Natural killer cell treated with Interleukin-12 subunit alpha and Interleukin-12 subunit beta and Interleukin-15 and Interleukin-18, amount 100 ng/mL, for 72 hours (primary cell): ENCODE measurements at places on chromosomes 5 and 9. TPM values are rescaled to one million over a fixed set of nuclear protein-coding genes. Genes with fewer than 3 reads are reported as not detected.

C5orf52 gene
- total RNA-seq: not detected

ANKRD55 gene
- not detected for total RNA-seq

NRARP gene
- 2.6 TPM for total RNA-seq

PDE6A gene
- total RNA-seq: not detected

DNLZ gene
- total RNA-seq: 30.0 TPM

CDC14B gene
- 0.45 TPM for total RNA-seq

EQTN gene
- total RNA-seq: not detected

BAAT gene
- total RNA-seq: 0.07 TPM

TGFBI gene
- total RNA-seq: not detected

DNA sequence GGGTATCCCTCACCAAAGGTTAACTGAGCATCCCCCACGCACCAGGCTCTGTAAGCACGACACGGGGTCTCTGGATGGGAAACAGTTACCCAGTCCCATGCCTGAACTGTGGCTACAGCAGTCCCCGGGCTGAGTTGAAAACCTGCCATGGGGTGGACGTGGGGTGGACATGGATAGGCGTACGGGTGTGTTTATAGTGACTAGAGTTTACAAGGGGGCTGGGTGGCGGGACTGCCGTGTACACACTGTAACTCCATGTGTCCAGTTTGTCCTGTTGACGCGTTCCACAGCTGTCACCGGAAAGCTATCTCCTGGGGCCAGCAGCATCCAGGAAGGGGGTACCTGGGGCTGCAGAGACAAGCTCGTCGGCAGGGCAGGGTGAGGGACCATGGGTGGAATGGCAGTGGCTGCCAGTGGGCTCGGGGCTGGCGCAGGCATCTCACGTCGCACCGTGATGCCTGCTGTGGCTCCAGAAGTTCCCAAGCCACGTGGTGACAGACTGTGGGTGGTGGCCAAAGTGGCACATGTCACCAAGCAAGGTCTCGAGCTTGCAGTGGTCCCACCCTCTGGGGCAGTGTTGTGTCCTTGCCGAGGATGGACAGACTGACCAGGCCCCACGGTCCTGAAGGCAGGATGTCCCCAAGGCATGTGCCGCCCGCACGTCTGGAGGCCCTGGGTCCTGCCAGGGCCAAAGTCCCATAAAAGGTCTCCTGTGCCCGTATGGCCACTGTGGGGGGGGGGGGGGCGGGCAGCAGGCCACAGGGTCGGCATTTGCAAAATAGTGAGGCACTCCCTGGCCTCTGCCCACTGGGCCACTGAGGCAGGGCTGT, 29.3 kb upstream of the RNF130 start:
- peak; percentile 51 for DNase-seq

GRCh38 chr5:117188211-117188610, 613.6 kb upstream of the SEMA6A start:
- DNase-seq: no peak

DNA sequence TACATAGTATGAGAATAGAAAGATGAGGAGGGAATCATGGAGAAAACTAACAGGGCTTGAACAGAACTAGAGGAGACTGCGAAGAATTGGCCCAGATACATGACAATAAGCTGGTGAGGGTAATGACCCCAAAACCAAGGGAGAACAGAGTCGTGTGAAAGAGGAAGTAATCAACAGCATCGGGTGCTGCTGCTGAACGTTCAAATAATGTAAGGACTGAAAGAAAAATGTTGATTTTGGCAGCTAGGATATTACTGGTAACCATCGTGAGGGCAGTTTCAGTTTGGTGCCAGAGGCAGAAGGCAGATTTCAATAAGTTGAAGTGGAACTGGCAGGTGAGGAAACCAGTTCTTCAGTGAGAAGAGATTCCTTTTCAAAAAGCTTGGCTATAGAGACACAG, 66.8 kb upstream of the SMC2 start:
- no peak for DNase-seq

DNA sequence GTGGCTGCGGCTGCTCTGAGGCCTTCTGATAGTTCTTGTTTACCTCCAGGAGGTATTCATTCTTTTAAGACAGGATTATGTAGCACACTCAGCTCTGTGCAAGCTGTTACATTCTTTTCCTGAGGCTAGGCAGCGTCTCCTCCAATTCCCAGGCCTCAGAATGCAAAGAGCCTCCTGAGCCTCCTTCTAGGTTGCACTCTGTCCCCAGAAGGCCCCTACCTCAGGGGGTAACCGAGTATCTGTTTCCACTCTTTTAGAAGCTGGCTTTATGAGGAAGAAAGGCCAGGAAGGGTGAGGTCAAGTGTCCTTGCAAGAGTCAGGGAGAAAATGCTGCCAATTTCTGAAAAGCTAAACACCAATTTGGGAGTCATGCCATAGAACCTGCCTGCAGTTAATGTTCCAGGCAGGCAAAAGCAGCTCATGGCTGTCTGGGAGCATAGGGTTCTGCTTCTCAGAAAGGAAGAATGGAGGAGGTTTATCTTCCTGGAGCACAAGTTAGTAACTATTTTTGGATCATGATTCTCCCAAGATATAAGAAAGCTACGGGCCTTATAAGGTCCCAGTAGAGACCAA, 178.9 kb downstream of the SEMA6A start:
- DNase-seq: no peak

- DNase-seq: no peak
These were observed 203.6 kb downstream of the SPATA31D1 start for GRCh38 chr9:82192211-82192610.

DNA sequence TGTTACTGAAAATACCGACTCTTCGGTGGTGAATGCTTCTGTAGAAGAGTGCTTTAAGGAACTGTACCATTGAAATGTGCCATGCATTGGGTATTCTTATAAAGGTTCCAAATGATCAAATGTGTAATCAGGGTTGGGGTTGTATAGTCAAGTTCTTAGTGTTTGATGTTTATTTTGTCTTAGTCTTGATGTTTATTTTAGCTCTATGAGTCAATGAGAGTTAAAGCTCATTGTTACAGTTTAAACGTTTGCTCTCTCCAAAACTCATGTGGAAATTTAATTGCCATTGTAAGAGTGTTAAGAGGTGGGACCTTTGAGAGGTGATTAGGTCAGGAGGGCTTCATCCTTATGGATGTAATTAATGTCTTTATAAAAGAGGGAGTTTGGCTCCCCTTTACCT, 153.0 kb downstream of the FER start:
- no peak for DNase-seq

GRCh38 chr5:756865-757345, 27.6 kb downstream of the ZDHHC11B start:
- DNase-seq: no peak

- no peak for DNase-seq
These were observed 95.5 kb downstream of the PDE8B start for GRCh38 chr5:77305956-77306355.

DNA sequence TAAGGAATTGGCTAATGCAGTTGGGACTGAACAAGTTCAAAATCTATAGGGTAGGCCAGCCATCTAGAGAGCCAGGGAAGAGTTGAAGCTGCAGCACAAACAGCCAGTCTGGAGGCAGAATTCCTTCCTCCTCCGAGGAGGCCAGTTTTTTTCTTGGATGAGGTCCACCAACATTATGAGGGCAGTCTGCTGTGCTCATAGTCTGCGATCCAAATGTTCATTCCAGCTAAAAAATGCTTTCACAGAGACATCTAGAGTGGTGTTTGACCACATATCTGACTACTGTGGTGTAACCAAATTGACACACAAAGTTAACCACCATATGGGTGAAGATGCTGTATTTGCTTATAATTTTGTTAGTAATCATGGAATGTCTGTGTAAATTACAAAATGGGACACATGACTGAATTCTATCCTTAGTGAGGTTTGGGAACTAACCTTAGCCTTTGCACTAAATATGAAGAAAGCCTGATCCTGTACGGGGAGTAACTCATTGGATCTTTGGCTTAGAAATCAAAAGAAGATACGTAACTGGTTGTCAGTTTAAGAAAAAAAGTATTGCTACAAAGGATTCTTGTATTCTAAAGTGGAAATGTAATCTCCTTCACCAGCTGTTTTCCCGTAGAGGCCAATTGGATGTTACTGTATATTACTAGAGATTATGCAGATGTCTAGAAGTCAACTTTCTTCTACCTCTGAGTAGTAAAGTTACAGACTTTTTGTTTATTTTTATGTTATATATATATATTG, 70.6 kb downstream of the SPIN1 start:
- DNase-seq: no peak

GRCh38 chr9:136028760-136029470, 66.2 kb downstream of the NACC2 start:
- peak; percentile 34 for DNase-seq

- no peak for DNase-seq
These were observed 144.5 kb downstream of the UNC13B start for GRCh38 chr9:35306283-35306682.

- DNase-seq: no peak
These were observed 112.4 kb downstream of the FSTL4 start for GRCh38 chr5:133499895-133500294.

GRCh38 chr5:94908889-94909480, 290.5 kb downstream of the SLF1 start:
- no peak for DNase-seq

GRCh38 chr9:89387197-89387849, 69.0 kb downstream of the SECISBP2 start:
- no peak for DNase-seq

- no peak for DNase-seq
These were observed 6.2 kb upstream of the TMEM141 start for GRCh38 chr9:136784997-136785361.

DNA sequence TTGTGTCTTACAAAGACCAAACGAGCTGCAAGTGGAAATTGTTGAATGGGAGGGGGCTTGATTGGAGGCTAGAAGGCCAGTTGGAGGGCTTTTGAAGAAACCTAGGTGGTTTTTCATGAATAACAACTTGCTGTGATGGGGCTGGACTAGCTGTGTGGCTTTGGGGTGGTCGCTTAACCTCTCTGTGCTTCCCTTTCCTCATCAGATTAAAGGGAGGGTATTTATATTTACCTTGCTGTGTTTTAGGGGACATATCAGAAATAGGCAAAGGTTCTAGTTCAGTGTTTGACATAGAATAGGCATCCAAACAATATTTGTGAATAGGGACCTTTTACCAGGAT, 74.9 kb downstream of the ZNF618 start:
- no peak for DNase-seq

DNA sequence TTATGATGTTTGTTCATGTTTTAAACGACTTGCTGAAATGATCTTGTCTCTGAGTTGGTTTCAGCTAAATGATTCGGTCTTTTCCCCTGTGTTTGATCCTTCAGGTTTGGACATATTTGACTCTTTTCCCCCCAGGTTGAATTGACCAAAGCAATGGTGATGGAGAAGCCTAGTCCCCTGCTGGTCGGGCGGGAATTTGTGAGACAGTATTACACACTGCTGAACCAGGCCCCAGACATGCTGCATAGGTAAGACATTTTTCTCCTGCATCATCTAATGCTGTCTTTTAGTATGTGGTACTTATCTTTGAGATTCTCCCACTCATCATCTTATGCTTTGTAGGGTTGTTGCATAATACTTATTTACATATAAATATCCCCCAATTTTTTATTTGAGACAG, 14.7 kb downstream of the G3BP1 start:
- DNase-seq: no peak

- no peak for DNase-seq
These were observed 104.9 kb downstream of the KLHL3 start for GRCh38 chr5:137630972-137631370.

- no peak for DNase-seq
These were observed 72.4 kb upstream of the CXCL14 start for GRCh38 chr5:135651156-135651555.

- peak; percentile 73 for DNase-seq
These were observed 188.7 kb downstream of the HSPA4 start for GRCh38 chr5:133240425-133241091.

DNA sequence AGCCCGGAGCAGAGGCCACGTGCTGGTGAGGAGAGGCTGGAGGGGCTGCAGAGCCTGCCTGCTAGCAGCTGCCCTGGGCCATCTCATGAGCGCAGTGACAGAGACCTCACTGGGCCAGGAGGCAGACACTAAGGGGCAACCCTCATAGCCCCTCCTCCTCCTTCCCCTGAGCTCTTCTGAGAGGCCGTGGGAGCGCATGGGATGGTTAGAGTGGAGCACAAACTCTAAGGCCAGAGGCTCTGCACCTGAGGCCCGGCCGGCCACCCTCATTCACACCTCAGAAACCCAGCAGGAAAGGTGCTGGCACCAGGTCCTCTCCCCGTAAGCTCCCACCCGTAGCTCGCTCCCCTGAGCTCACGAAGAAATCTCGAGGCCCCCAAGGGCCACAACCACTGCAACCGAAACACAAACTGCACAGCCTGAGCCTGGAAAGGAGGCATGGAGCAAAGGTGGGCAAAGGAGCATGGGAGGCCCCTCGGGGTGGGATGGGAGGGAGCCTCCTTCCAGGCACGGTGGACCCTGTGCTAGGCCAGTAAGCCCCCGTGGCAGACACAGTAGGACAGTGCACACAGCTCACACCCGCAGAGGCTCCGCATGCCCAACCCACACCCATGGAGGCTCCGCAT, 17.7 kb downstream of the CAMSAP1 start:
- DNase-seq: no peak

DNA sequence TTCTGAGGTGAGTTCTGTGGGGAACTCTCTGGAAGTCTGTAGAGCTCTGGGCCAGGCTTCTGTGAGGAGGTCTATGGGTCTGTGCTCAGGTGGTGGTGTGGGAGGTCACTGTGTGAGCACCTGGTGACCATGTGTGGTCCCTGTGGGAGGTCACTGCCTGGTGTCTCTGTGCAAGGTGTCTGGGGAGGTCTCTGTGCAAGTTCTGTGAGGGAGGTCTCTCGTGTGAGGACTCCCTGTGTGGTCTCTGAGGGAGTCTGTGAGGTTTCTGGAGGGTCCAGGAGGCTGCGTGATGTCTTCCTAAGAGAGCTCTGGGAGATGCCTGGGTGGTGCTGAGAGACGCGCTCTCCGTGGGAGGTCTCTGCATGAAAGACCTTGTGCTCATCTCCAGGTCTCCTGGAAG, 6.0 kb upstream of the SPATA31E1 start:
- no peak for DNase-seq

DNA sequence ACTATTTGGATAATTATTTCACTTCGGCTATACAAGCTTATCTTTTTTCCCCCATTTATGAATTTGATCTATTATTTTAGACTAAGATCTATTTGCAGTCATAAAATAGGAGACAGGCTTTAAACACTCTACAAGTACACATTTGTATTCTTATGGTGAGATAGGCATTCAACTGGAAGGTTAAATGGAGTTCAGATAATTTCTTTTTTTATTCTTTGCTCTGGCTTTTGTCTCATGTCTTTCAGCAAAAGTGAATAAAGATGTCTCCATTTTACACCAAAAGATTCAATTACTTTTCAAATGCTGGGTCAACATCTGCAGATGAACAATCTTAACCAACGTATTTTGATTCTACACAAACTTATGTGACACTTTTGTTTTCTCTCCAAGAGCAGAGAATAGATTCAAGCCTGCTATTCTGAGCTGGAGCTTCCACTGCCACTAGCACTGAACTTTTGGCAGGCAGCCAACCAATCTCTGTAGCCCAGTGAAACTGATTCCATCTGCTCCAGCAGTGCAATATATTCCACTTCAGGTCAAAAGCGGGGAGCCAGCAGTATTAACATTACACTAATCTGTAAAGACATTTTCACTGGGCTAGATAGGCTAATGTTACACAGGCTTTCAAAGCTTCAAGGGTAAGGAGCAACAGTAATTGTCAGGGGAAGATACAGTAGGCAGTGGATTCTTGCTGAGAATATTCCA, 452.0 kb upstream of the ZNF608 start:
- no peak for DNase-seq
